ENCODE measurements at places on chromosomes 1 and 21.

GRCh38 chr1:213284626-213285025, 233.6 kb downstream of the RPS6KC1 start:
- H3K36me3 ChIP-seq: 0 out of 2 replicates have a peak, but pooled peaks cover 4% of the 10 kb centered on the region
- peaks cover 2% of the 10 kb centered on the region for H3K27me3 ChIP-seq
- H3K27ac ChIP-seq: peak overlapping the region; percentile 54
- peaks cover 21% of the 10 kb centered on the region for H3K4me1 ChIP-seq

GRCh38 chr1:100896481-100896982, 642 bp downstream of the SLC30A7 start:
- H3K4me3 ChIP-seq: peak overlapping the region; percentile 100
- peaks cover 24% of the 10 kb centered on the region for H3K36me3 ChIP-seq
- DNase-seq: peak; percentile 63
- peaks cover 8% of the 10 kb centered on the region for H3K27me3 ChIP-seq
- peak overlapping the region; percentile 100 for H3K27ac ChIP-seq

- H3K27me3 ChIP-seq: peaks cover 4% of the 10 kb centered on the region
- peak overlapping the region; percentile 78 for H3K27ac ChIP-seq
- DNase-seq: peak; percentile 93
- peaks cover 69% of the 10 kb centered on the region for H3K4me1 ChIP-seq
- H3K4me3 ChIP-seq: peak overlapping the region; percentile 37
These were observed 39.3 kb downstream of the PLEKHA6 start for GRCh38 chr1:204320382-204320804.

GRCh38 chr1:57285992-57286391, 137.9 kb downstream of the DAB1 start:
- H3K4me1 ChIP-seq: no peaks in the 10 kb centered on the region
- DNase-seq: no peak
- H3K4me3 ChIP-seq: no peak overlapping the region
- no peak overlapping the region for H3K27ac ChIP-seq
- no peaks in the 10 kb centered on the region for H3K36me3 ChIP-seq

GRCh38 chr1:75265792-75266191, 131.6 kb downstream of the LHX8 start:
- H3K27ac ChIP-seq: no peak overlapping the region
- no peaks in the 10 kb centered on the region for H3K4me1 ChIP-seq
- peak; percentile 32 for DNase-seq
- no peaks in the 10 kb centered on the region for H3K36me3 ChIP-seq
- no peak overlapping the region for H3K4me3 ChIP-seq

DNA sequence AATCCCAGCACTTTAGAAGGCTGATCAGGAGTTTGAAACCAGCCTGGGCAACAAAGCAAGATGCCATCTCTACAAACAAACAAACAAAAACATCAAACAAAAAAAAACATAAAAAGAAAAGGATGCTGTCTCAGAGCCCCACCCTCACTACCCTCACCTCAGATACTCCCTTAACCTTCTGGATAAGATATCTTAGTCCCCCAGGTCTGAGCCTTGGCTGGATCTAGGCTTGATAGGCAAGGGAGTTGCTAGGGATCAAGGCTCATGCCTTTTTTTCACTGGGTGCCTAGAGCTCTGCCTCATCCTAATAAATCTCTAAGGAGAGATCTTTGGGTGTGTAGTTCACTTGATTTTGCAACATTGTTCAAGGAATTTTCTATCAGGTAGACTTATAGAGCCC, 7.4 kb downstream of the HDAC1 start:
- H3K4me1 ChIP-seq: peaks cover 21% of the 10 kb centered on the region
- H3K27ac ChIP-seq: no peak overlapping the region
- no peaks in the 10 kb centered on the region for H3K27me3 ChIP-seq
- H3K4me3 ChIP-seq: no peak overlapping the region
- H3K36me3 ChIP-seq: peaks cover 30% of the 10 kb centered on the region
- no peak for DNase-seq

DNA sequence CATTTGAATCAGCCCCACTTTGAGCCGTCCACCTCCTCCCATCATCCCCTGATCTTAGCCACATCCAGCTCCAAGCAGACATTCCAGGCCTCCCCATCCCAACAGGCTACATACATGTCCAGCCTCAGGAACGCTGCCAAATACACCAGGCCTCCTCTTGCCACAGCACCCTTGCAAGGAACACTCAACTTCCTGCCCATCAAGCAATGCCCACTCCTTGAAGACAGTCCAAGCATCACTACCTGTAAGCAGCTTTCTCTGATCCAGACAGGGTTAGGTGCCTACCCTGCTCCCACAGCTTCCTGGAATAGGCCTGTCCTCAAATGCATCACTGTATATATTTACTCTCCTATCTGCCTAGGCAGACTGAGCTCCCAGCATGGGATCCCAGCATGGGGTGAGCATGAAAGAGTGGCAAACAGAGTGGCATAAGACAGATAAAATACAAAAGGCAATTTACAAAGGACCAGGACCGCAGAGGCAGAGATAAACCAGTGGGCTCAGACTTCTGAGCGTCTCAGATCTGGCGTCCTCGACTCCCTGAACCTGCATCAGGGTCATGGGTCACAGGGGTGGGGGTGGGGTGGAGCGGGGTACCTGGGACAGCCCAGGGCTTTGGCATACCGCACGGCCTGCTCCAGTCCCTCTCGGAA, 816 bp downstream of the HYI start:
- H3K4me3 ChIP-seq: peak overlapping the region; percentile 84
- peaks cover 33% of the 10 kb centered on the region for H3K4me1 ChIP-seq
- peaks cover 50% of the 10 kb centered on the region for H3K36me3 ChIP-seq
- peak overlapping the region; percentile 84 for H3K27ac ChIP-seq
- H3K27me3 ChIP-seq: peaks cover 15% of the 10 kb centered on the region
- DNase-seq: peak; percentile 50

GRCh38 chr1:190001187-190001586, 476.5 kb downstream of the BRINP3 start:
- H3K4me3 ChIP-seq: no peak overlapping the region
- no peaks in the 10 kb centered on the region for H3K36me3 ChIP-seq

- peaks cover 44% of the 10 kb centered on the region for H3K4me1 ChIP-seq
- no peak overlapping the region for H3K4me3 ChIP-seq
- H3K27ac ChIP-seq: peak overlapping the region; percentile 59
- no peak for DNase-seq
- H3K27me3 ChIP-seq: peaks cover 11% of the 10 kb centered on the region
These were observed 4.1 kb upstream of the CCDC24 start for GRCh38 chr1:43987159-43987902.

- H3K4me3 ChIP-seq: no peak overlapping the region
- H3K4me1 ChIP-seq: peaks cover 24% of the 10 kb centered on the region
- no peak overlapping the region for H3K27ac ChIP-seq
- H3K27me3 ChIP-seq: no peaks in the 10 kb centered on the region
- DNase-seq: no peak
These were observed 27.4 kb downstream of the ETS2 start for GRCh38 chr21:38833117-38833516.

DNA sequence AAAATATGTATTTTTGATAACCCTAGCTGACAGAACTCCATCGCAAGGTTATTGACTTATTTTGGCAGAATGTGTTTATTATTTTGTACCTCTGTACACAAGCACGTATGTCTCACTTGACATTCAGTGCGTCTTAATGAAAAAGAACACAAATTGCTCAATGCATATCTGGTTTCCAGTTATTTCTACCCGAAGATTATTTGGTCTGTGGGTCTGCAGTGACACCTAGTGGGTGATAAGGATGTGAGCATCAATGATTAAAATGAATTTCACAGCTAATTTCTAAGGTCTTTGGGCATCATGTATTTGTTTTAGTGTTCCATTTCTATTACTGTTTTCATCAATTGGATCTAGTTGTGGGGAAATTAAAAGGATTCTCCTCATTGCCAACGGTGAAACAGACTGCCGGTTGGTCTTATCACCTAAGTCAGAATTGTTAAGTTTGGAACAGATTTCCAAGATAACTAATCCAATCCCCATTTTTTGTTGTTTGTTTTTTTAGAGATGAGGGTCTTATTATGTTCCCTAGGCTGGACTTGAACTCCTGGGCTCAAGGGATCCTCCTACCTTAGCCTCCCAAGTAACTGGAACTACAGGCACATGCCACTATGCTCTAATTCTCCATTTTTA, 13.9 kb downstream of the DDX20 start:
- peaks cover 5% of the 10 kb centered on the region for H3K4me1 ChIP-seq
- H3K36me3 ChIP-seq: peaks cover 11% of the 10 kb centered on the region
- H3K27me3 ChIP-seq: no peaks in the 10 kb centered on the region
- no peak overlapping the region for H3K4me3 ChIP-seq
- peak; percentile 73 for DNase-seq

DNA sequence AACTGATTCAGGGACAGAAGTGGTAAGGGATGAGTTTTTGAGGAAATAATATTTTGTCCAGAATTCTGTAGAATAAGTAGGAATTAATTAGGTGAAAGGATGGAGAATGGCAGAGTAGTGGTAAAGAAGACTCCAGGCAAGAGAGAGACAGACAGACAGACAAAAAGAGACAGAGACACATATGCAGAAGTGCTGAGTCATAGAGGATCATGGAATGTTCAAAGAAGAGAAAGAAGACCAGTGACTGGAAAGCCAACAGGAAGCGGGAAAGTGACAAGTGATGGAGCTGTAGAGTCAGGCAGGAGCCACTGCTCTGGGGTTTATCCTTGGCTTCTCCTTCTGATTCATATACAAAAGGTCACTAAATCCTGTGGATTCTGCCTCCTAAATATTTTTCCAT, 85.9 kb downstream of the UROD start:
- H3K27me3 ChIP-seq: peaks cover 10% of the 10 kb centered on the region
- H3K27ac ChIP-seq: no peak overlapping the region
- H3K36me3 ChIP-seq: no peaks in the 10 kb centered on the region
- H3K4me3 ChIP-seq: no peak overlapping the region
- no peaks in the 10 kb centered on the region for H3K4me1 ChIP-seq

- DNase-seq: no peak
- no peak overlapping the region for H3K4me3 ChIP-seq
- H3K27ac ChIP-seq: no peak overlapping the region
- H3K36me3 ChIP-seq: no peaks in the 10 kb centered on the region
- peaks cover 9% of the 10 kb centered on the region for H3K4me1 ChIP-seq
These were observed 1.7 kb downstream of the TRABD2B start for GRCh38 chr1:47995306-47996050.

DNA sequence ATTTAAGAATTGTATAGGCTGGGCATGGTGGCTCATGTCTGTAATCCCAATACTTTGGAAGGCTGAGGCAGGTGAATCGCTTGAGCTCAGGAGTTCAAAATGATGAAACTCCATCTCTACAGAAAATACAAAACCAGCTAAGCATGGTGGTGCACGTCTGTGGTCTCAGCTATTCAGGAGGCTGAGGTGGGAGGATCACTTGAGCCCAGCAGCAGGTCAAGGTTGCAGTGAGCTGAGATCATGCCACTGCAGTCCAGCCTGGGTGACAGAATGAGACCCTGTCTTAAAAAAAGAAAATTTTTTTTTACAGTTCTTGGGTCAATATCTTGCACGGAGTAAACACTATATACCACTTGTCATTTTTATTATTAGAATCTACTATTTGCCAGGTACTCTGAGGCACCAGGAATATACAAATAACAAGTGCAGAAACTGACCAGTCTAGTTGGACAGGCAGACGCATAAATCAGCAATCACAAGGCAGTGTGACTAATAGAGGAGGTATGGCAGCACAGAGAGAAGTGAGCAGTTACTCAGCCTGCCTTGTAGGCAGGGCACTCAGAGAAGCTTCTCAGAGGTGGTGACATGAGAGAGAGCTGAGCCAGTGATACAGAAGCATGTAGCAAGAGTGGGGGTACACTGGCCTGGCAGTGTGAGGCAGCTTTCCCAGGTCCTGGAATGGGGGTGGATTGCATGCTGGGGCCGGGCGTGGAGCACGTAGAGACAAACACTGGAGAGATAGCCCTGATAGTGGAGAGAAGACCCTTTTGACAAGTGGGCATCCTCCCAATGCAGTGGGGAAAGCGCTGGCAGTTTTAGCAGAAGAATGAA, 8.0 kb downstream of the PHLDA3 start:
- peaks cover 3% of the 10 kb centered on the region for H3K27me3 ChIP-seq
- H3K4me3 ChIP-seq: peak overlapping the region; percentile 81
- peaks cover 89% of the 10 kb centered on the region for H3K4me1 ChIP-seq
- DNase-seq: peak; percentile 98

DNA sequence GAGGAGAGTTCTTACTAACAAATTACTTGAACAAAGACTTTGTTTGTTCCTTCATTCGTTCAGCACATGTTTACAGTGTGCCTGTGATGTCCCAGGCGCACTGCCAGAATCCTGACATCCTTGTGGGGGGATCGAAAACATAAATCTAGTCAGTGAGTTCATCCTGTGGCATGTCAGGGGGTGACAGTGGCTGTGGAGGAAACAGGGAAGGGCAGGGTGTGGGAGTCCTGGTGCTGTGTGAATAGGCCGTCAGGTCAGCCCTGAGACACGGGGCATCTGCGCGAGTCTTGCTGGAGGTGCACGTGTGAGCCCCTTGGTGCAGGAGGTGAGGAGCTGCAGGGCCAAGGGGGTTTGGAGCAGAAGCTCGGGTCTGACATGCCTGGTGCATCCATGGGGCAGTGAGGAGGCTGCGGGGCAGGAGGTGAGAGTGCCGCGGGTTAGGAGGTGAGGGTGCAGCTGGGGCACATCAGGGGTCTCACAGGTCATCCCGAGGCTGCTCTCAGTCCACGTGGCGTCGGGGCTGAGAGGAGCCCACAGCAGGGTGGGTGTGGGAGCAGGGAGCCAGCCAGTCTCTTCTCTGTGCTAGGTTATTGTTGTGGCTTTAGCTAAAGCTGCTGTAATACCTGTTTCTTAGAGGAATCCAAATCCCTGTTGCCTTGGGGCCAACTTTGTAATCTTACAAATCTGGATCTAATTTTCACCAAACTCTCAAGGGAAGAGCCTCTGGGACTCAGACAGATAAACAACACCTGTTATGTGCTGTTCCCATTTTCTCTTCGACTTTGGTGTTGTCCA, 93.4 kb downstream of the PCBP3 start:
- no peaks in the 10 kb centered on the region for H3K36me3 ChIP-seq
- H3K27ac ChIP-seq: no peak overlapping the region
- H3K27me3 ChIP-seq: peaks cover 9% of the 10 kb centered on the region
- H3K4me1 ChIP-seq: no peaks in the 10 kb centered on the region
- no peak for DNase-seq

GRCh38 chr1:43968348-43968948, 1.4 kb upstream of the DPH2 start:
- H3K4me3 ChIP-seq: no peak overlapping the region
- H3K27me3 ChIP-seq: no peaks in the 10 kb centered on the region
- no peak for DNase-seq

All from HFFc6 (cell line).